IPS DF 19.7 (cell line): ENCODE measurements at places on chromosomes 2 and 18.

DNA sequence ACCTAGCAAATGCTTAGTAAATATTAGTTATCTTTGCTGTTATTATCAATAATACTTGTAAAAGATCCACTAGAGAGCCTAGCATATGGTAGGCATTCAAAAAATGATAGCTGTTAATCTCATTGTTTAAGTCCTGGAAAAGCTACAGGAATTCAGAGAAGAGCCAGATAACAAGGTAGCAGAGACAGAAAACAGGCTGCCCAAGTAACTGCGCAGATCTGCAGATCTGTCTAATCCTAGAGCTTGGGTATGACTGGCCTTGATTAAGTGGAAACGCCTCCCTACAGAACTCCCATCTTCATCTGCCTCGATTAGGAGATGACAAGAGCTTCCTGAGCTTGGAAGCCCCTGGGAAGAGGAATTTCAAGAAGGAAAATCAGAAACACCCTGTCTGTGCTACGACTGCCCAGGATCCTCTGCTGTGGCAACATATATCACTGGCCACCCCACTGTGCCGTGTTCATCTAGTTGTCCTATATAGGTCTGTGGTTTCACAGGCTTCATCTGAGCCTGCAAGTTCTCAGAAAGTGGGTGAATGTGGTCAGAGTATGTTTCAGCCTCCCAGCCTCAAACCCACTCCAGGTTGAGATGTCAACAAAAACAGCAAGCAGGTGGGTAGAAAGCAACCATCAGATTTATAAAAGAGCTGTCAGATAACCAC, 151.5 kb upstream of the PKDCC start:
- DNase-seq = no peak

DNA sequence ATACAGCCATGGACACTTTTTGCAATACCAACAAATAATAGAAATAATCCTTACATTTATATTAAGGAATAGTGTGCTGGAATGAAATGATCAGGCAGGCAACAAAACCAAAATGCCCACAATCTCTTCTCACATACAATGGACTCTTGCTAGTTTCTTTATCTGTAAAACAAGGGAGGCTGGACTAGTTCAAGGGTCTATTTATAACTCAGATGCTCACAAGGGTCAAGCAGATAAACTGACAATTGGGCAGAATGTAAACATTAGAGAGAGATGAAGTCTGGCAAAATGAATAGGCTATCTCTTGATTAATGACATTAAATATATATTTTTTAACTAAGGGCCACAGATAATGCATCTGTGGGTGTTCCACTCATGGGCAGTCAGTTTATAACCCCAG, 11.4 kb downstream of the PPIL3 start:
- DNase-seq = no peak

- DNase-seq = no peak
These were observed 90.9 kb upstream of the CXCR4 start for GRCh38 chr2:136208682-136209420.

GRCh38 chr2:13611939-13612338, 895.2 kb downstream of the TRIB2 start:
- DNase-seq = no peak

GRCh38 chr2:190698895-190699294, 50.0 kb downstream of the NAB1 start:
- DNase-seq = peak; percentile 56

DNA sequence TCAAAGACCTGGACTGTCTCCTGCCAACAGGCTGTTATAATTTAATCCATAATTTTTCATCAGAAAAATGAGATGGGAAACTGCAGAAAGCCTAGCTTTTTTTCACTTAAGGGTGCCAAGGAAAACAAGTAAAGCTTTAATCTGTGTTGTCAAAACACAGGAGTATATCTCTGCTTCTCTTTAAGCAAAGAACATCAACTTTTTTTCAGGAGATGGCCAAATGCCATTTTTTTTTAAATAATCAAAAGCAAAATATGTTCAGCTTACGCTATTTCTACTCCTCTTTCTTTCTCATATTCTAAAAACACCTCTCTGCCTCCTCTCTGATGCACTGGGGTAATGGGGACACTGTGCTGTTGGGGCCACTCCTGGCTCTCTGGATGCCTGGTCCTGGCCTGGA, 73.1 kb upstream of the NXPH2 start:
- DNase-seq = no peak

DNA sequence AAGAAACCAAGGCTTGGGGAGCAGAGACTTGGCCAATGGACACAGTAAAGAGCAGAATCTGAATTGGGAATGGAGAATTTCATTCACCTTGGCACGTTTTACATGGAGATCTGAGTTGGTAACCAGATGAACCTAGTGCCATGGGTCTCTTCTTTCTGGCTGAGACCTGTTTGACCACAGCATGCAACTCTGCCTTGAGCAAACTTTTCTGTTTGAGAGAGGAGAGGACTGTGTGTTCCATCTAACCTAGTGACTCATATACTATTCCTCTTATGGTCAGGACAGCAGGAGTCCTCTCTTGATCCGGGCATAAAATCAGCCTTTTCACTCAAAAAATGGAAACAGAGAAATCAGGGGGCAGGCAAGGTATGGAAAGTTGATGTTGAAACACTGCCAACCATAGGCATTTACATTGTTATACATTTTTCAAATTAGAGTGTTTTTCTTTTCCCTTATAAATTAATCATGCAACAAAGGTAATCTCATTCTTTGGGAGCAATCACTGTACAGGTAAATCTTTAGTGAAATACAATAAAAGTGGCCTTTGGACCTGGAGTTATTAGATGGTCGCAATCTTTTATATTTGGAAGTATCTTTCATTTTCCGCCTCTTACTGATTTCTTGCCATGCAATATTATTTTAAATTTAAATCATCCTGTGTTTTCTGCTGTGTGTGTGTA, 86.7 kb downstream of the NRP2 start:
- no peak for DNase-seq

GRCh38 chr18:61651880-61652268, 240.9 kb downstream of the RNF152 start:
- DNase-seq = no peak

DNA sequence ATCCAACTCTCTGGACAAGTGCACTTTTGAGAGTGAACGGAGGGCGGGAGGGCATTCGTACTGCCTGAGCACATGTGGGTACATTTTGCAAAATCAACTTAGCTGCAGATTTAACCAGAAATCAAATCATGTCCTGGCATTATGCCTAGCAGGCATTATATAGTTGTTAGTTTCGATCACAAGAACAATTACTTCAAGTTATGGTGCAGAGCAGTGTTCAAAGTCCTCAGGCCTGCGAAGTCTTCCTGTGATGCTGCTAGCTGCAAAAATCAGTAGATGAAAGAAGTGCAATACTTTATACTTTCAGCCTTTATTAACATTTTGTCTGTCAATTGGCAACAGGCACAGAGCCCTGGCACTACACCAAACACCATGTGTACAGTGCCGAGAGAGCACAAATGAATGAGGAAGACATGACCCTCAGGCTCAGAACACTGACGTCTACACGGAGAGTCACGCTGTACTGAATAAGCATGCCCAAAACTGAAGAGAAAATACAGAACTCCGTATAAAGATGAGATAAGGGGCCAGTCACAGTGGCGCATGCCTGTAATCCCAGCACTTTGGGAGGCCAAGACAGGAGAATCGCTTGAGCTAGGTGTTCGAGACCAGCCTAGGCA, 92.1 kb upstream of the CREB1 start:
- no peak for DNase-seq

DNA sequence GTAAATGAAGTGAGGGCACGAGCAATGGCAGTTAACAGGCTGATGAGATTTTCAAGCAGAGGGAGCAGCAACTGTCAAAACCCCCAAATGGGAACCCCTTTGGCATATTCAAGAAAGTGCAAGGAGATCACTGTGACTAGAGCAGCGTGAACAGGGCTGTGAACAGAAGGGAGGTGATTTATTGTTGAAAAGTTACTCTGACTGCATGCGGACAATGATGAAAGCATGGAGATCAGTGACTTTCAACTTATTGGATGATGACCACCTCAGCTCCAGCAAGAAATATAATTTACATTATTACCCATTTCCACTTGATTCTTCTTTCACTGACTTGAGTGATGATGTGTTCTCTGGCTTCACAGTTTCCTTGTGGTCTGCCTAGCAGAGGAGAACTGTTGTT, 187.8 kb upstream of the BOD1L2 start:
- DNase-seq = no peak

GRCh38 chr2:146385031-146385430, 1459.8 kb upstream of the ACVR2A start:
- no peak for DNase-seq

GRCh38 chr18:47779381-47779780, 151.1 kb downstream of the SMAD2 start:
- no peak for DNase-seq

DNA sequence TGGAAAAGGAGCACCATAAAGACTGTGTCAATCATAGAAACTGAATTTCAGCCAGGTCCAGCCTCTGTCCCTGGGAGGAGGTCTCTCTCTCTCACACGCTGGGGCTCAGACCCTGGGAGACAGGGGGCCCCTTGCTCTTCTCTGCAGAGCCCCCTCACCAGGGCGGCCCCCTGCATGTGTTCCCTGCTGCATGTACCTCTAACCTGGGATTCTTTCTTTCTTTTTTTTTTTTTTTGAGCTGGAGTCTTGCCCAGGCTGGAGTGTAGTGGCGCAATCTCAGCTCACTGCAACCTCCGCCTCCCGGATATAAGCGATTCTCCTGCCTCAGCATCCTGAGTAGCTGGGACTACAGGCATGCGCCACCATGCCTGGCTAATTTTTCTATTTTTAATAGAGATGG, 46.5 kb downstream of the TPO start:
- no peak for DNase-seq

DNA sequence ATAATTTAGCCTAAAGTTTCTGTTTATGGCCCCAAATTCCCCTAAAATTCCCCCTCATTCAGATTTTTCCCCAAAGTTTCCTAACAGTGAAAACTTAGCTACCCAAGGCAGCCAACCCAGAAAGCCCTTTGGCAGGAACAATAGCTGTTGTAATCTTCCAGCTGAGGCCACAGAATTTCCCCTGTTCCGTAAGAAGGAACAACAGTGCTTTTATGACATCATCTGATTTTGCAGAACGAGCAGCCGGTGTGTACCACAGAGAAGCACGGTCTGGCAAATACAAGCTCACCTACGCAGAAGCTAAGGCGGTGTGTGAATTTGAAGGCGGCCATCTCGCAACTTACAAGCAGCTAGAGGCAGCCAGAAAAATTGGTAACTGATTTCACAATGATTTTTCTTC, 6.3 kb downstream of the TNFAIP6 start:
- DNase-seq = no peak

- DNase-seq = no peak
These were observed 158.7 kb downstream of the TDRD15 start for GRCh38 chr2:21282515-21282898.
